SK-MEL-5 (cell line): ENCODE measurements at places on chromosomes 1 and 21. TPM values are rescaled to one million over a fixed set of nuclear protein-coding genes. Genes with fewer than 3 reads are reported as not detected.

CASQ2 gene
- total RNA-seq = 0.35 and 0.42 TPM in 2 replicates

ARHGEF16 gene
- 0.45 and 0.58 TPM in 2 replicates for total RNA-seq

DMRTA2 gene
- 0.21 TPM in 1 of 2 replicates, not detected in the other for total RNA-seq

PCSK9 gene
- total RNA-seq = 0.11 and 0.26 TPM in 2 replicates

ADCY10 gene
- total RNA-seq = not detected in 2 replicates

CLEC20A gene
- not detected in 2 replicates for total RNA-seq

C1QC gene
- total RNA-seq = not detected in 2 replicates

ARV1 gene
- total RNA-seq = 33.5 and 42.4 TPM in 2 replicates

- no peak for DNase-seq
Measured at GRCh38 chr1:111141245-111142220, 1.5 kb downstream of the CEPT1 start.

DNA sequence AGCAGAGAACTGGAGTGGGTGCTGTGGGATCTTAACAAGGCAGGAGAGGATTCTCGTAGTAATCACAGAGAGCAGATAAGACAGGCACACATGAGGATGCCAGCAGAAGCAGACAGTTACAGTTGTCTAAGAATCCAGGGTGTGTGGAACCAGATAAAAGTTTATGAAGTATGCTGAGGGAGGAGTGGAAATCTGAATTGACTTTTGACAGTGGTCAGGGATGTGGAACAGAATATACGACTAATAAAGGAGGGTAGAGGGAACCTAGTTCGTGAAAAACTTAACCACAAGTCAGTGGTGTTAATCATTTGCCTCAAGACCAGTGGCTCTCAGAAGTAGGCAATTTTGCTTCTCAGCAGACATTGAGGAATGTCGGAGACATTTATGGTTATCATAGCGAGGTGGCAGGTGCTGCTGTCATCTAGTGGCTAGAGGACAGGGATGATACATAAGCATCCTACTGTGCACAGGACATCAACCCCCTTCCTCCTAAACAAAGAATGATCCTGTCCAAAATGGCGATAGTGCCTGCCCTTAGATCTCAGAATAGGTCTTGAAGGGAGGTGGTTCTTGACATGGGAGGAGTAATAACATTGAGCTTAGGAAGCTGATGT is 3.0 kb downstream of the LRRC8D start:
- no peak for DNase-seq

DNA sequence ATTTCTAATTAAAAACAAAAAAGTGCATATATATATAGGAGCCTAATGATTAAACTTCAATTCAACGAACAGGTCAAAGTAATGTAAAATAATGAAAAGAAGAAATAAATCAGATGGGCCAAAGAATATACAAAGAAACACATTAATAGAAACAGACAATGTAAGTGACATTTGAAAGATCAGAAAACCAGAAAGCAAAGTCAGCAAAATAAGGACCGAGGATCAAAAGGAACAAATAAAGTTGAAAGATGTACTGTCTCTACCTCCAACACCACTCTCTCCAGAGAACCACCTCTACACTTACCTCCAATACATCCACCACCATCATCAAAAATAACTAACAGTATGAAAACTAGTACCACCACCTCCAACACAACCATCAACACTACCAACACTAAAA is 1226.3 kb upstream of the NCAM2 start:
- DNase-seq = no peak

DNA sequence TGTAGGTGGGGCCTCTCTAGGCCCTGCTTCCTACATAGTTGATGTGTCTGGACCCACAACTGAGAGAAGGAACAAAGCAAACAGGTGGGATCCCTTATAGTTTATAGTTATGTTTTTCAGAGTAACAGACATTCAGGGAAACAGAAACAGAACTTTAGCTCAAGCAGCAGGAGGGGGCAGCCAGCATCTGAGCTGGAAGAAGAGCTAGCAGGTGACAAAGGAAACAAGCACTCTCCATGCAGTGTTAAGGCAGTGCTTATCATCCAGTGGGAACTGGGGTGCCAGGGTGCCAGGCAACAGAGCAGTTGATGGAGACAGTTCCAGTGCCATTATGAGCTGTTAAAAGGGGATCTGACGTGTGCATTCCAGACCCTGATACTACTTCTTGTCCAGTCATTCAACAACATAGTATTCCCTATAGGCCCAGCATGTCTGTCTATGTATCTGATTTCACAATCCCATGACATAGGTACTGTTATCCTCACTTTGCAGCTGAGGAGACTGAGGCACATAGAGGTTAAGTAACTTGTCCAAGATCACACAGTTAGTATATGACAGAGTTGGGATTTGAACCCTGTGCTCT is 13.5 kb downstream of the HIVEP3 start:
- no peak for DNase-seq

GRCh38 chr1:221841251-221841982 is 99.5 kb upstream of the DUSP10 start:
- no peak for DNase-seq

GRCh38 chr1:44135886-44136285 is 5.5 kb downstream of the KLF18 start:
- no peak for DNase-seq

- DNase-seq = no peak
Measured at GRCh38 chr1:109657970-109658369, 2.1 kb downstream of the GSTM4 start.

GRCh38 chr1:107599220-107599619 is 365.8 kb downstream of the VAV3 start:
- no peak for DNase-seq

- no peak for DNase-seq
Measured at GRCh38 chr1:10236405-10237156, 26.2 kb downstream of the KIF1B start.

DNA sequence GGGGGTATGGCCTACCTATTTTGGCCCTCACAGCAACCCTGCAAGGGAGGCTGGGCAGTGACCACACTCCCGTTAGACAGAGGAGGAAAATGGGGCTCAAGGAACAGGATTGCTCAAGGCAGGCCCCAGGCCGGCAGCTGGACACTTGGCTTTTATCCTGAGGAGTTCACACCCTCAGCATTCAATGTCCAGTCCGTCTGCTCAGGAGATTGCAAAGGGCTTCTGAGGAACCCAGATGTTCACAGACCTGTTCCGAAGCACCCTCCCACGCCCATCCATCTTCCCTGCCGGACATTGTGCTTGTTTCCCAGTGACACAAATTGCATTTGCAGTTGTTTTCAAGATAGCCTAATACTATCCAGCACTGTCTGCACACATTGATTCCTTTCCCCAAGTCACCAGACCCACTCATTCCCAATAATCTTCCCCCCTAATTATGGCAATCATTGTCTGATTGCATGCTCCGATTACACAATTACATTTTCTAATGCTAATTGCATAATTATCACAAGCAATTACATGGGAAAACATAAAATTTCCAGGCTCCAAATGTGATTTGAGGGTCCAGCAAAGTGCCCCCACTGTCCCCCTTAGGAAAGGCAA is 4.3 kb upstream of the UBL4B start:
- DNase-seq = no peak

- peak; percentile 55 for DNase-seq
Measured at GRCh38 chr1:19762175-19762779, 37.4 kb downstream of the TMCO4 start.

DNA sequence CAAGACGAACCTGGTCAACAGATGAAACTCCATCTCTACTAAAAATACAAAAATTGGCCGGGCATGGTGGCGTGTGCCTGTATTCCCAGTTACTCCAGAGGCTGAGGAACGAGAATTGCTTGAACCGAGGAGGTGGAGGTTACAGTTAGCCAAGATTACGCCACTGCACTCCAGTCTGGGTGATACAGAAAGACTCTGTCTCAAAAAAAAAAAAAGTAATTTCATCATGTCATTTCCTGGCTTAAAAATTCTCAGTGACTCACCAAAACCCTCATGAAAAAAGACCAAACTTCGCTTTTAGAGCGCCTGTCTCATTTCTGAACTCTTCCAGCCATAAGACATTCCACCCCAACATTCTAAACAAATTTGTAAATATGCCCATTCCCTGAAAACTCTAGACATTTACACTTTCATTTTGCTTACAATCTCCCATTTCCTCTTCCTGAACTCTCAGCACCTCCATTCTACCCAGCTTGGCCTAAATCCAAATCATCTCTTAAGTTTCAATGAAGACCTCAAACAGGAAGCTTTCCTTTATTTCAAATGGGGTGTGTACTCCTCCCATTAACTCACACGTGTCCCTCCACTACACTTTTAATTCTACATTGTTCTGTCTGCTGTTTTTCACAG is 50.5 kb upstream of the PRRC2C start:
- no peak for DNase-seq

DNA sequence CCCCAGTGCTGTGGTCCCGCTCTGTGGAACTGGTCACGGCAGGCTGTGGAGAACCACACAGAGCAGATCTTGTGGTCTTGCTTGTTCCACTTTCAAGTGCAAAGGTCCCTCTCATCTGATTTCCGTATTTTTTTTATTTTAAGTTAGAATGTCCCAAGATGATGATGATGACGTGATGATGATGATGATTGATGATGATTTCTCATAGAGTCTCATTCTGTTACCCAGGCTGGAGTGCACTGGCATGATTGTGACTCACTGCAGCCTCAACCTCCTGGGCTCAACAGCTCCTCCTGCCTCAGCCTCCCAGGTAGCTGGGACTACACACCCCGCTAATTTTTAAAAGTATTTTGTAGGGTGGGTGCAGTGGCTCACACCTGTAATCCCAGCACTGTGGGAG is 12.2 kb downstream of the EVA1C start:
- DNase-seq = no peak

- DNase-seq = peak; percentile 83
Measured at GRCh38 chr1:112465122-112465521, 43.6 kb upstream of the WNT2B start.

- no peak for DNase-seq
Measured at GRCh38 chr1:43363283-43363934, 4.4 kb downstream of the ELOVL1 start.

GRCh38 chr1:168271636-168272035 is 9.0 kb upstream of the TBX19 start:
- DNase-seq = no peak

- no peak for DNase-seq
Measured at GRCh38 chr1:24695202-24695974, 49.9 kb upstream of the CLIC4 start.

DNA sequence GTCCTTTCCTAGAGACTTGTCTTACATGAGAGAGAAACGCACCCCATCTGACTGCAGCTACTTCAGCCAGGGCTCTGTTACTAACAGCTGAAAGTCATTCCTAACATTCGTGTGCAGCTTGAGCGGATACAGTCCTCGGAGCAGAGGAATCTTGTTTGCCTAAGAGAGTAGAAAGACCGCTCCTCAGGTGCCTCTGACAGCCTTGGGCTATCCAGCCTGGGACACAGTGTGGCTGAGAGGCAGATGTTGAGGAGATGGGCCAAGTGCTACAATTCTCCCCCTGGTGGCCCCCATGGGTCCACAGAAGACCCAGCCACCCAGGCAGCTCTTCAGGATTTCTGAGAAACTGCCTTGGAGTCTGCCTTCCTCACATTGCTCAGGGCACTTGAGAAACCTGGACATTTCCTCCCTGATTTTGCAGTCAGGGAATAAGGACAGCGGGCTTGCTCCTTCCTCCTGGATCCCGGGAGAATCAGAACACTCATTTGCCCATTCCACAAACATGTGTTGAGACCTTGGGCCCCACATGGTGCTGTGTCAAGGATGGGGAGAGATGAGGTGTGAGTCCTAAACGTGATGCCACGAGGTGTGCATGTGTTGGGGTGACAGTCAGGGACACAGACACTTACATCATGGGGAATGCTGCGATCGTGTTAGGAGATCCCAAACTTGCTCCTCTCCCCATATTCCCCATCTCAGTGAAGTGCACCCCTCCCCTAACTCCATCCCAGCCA is 13.1 kb downstream of the TRIM62 start:
- DNase-seq = no peak

DNA sequence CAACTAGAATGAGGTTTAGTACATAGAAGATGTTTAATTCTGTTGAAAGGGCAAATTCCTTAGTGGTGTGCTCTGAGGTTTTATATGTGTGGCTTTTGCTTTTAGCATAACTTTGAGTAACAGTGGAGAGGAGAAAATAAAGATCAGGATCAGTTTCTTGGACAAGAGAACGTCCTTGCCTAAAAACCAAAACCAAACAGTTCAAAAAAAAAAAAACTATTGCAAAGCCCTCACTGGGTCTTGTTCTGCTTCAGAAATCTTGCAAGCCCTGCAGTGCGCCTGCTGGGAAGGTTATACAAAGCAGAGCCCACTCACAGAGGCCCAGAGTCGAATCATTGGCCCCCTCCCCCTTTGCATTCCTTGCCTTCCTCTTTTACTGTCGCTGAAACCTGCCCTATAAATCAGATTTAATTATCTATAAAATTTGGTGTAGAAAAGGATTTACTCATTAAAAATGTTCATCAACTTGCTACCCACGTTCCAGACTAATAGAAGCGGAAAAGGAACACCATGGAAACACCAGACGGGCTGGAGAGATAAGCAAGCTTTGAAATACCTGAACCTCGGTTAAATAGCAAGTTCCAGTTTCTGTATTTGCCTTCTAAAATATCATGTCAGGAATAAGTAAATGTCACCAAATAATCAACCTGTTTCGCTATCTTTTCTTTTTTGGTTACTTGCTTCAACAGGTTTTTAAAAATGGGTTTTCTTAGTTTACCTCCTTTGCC is 201.6 kb upstream of the PTBP2 start:
- no peak for DNase-seq
